ENCODE measurements at places on chromosomes 7 and 10. TPM values are rescaled to one million over a fixed set of nuclear protein-coding genes. Genes with fewer than 3 reads are reported as not detected.

Gene SPAM1
- polyA plus RNA-seq = not detected

Gene C10orf53
- not detected for polyA plus RNA-seq

Gene BLOC1S2
- polyA plus RNA-seq = 25.1 TPM

Gene TMEM213
- 0.21 TPM for polyA plus RNA-seq

Gene TCERG1L
- polyA plus RNA-seq = 3.6 TPM

Gene TRIM50
- polyA plus RNA-seq = 0.25 TPM

Gene OPALIN
- polyA plus RNA-seq = 0.03 TPM

Gene HABP2
- polyA plus RNA-seq = not detected

GRCh38 chr10:60757420-60757895 lies 20.8 kb upstream of the CDK1 start:
- no peak overlapping the region for H3K27ac ChIP-seq
- no peak overlapping the region for H3K4me3 ChIP-seq
- no peaks in the 10 kb centered on the region for H3K36me3 ChIP-seq
- no peaks in the 10 kb centered on the region for H3K4me1 ChIP-seq
- no peaks in the 10 kb centered on the region for H3K27me3 ChIP-seq

DNA sequence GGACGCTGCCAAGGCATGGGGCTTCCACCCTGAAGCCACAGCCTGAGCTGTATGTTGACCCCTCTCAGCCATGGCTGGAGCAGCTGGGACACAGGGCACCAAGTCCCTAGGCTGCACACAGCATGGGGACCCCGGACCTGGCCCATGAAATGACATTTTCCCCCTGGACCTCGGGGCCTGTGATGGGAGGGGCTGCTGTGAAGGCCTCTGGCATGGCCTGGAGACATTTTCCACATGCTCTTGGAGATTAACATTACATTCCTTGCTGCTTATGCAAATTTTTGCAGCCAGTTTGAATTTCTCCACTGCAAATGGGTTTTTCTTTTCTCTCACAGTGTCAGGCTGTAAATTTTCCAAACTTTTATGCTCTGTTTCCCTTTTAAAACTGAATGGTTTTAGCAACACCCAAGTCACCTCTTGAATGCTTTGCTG lies 463.6 kb downstream of the ZWINT start:
- peaks cover 2% of the 10 kb centered on the region for H3K27me3 ChIP-seq
- no peak overlapping the region for H3K4me3 ChIP-seq
- H3K36me3 ChIP-seq = no peaks in the 10 kb centered on the region
- H3K27ac ChIP-seq = no peak overlapping the region
- H3K4me1 ChIP-seq = 0 out of 2 replicates have a peak, but pooled peaks cover 4% of the 10 kb centered on the region

DNA sequence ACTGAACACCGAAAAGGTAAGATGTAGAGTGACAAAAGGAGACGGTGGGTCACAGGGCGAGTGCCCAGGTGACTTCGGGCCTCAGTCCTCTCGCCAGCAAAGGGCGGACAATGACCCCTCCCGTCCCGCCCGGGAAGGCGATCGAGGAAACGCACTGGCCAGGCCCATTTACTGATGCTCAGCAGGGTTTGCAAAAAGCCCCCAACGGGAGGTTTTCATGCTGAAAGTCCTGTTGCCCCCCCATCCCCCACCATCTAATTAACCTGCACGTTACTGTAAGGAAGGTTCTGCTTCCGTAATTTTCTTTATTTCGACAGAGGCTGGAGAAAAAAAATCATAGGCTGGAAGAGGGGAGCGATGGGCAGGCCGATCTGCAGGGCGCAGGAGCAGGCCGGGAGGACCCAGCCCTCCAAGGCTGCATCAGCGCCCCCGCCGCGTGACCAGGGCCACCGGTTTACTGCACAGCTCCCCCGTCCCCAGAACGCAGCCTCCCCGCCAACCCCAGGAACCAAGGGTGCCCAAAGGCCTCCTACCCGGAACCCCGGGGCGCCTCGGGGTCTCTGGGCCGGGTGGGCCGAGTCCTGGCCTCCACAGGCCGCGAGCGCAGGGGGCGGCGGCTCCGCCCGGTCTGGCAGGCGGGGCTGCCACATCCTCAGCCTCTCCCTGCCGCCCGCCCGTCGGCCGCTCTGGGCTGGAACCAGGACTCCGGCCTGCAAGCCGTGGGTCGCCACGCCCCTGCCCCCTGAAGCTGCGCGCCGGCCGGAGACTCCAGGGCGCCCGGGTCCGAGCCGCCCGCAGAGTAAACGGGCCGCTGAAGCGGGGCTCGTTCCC lies 613 bp downstream of the OAT start:
- H3K4me3 ChIP-seq = peak overlapping the region; percentile 61
- no peak overlapping the region for H3K27ac ChIP-seq
- DNase-seq = peak; percentile 77
- peaks cover 3% of the 10 kb centered on the region for H3K4me1 ChIP-seq
- no peaks in the 10 kb centered on the region for H3K27me3 ChIP-seq

DNA sequence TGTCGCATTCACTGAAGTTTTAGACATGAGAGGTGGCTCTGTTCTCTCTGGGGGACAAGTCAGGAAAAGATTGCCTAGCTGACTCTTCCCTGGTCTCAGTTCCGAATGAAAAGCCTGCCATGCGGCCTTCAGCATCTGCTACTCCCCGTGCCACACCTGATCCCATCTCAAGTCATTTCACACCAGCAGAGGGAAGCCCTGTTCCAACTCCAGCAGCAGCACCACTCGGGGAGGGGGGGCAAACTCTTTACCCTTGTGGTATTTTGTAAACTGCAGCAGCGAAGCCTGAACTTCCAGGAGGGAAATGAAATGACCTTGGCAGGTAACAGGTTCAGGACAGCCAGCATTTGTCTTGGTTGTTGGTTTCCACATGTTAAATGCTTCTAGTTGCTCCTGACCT lies 13.8 kb downstream of the LRRC4 start:
- no peak overlapping the region for H3K4me3 ChIP-seq
- peaks cover 23% of the 10 kb centered on the region for H3K4me1 ChIP-seq
- no peaks in the 10 kb centered on the region for H3K27me3 ChIP-seq
- H3K36me3 ChIP-seq = no peaks in the 10 kb centered on the region
- DNase-seq = no peak

- DNase-seq = no peak
- no peaks in the 10 kb centered on the region for H3K4me1 ChIP-seq
- H3K4me3 ChIP-seq = no peak overlapping the region
- no peak overlapping the region for H3K27ac ChIP-seq
These were observed 232.2 kb upstream of the TEX47 start for GRCh38 chr7:89027781-89028180.

DNA sequence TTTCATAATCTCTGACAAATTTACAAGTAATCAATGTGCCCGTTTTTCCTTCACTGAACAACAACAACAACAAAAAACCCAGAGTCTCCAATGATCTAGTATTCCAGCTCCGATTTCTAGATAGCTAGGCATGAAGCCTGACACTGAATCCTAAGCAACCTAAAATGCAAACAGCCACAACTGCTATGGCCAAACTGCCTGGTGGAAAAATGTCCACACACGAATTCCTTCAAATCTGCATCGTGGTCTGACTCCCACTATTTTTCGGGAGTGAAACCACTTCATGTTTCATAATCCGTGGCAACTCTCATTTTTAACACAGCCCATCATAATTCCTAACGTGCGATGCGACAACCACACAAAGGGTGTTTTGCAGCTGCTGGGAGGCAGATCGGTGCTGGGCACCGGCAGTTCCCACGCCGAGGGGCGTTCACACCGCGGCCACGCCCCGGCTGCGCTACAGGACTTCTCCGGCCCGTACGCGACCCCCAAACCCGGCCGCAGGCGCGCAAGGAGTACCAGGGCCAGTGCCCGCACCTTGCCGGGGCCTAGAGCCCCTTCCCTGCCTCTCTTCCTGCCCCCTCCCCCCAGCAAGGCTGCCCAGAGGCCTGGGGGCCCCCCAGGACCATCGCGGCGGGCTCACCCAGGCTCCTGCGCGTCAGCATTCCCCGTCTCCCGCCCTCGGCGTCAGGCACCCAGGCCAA lies 814 bp downstream of the RUFY2 start:
- peak; percentile 85 for DNase-seq
- peak overlapping the region; percentile 72 for H3K4me3 ChIP-seq
- H3K4me1 ChIP-seq = no peaks in the 10 kb centered on the region
- no peaks in the 10 kb centered on the region for H3K36me3 ChIP-seq
- peak overlapping the region; percentile 88 for H3K27ac ChIP-seq

DNA sequence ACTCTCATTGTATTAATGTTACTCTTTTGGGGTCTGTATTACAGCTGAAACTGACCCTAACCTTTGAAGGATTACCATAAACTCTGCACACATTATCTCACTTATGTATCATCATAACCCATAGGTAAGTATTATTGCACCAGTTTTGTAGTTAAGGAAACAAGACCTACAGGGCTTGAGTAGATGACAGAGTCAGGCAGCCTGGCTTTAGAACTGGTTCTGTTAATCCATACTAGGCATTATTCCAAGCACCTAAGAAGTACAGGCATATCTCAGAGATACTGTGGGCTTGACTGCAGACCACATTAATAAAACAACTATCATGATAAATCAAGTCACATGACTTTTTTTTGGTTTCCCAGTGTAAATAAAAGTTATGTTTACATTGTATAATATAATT lies 17.1 kb upstream of the AKR1B1 start:
- no peaks in the 10 kb centered on the region for H3K27me3 ChIP-seq
- no peak overlapping the region for H3K27ac ChIP-seq

GRCh38 chr10:35040760-35041501 lies 49.2 kb downstream of the CUL2 start:
- DNase-seq = no peak
- H3K36me3 ChIP-seq = no peaks in the 10 kb centered on the region
- H3K27me3 ChIP-seq = no peaks in the 10 kb centered on the region
- peaks cover 10% of the 10 kb centered on the region for H3K4me1 ChIP-seq
- peak overlapping the region; percentile 37 for H3K27ac ChIP-seq
- H3K4me3 ChIP-seq = no peak overlapping the region

DNA sequence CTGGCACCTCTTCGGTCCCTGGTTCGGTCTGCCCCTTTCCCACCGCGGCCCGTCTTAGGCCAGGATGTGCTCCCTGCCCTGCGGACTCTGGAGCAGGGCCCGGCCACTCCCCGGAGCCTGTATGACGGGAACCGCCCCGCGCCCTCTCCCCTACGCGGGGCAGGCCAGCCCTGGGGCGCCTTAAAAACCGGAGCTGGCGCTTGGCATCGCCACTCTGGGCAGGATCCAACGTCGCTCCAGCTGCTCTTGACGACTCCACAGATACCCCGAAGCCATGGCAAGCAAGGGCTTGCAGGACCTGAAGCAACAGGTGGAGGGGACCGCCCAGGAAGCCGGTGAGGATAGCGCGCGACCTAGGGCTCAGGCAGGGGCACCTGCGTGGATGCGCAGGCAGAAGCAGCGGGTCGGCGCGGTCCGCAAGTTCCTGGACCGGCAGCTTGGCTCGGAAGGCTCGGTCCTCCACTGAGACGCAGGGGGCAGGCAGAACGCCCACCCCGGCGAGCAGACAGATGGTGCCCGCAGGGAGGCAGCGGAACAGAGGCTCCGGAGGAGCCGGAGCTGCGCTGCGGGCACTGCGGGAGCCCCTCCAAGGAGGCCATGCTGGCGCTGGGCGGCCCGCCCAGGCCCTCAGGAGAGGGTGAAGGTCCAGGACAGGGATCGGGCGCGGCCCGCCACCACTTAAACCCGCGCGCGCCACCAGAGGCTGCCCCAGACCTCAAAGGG lies at the start of gene ADIRF:
Gene ADIRF (plus strand): TSS at position 212 of the 723 bp plus-strand sequence. CDS start 63 bp downstream, at position 275.
- H3K4me3 ChIP-seq = no peak within 1 kb of the TSS
- peaks cover 4% of the 10 kb centered on the region for H3K4me1 ChIP-seq
- no peaks in the 10 kb centered on the region for H3K36me3 ChIP-seq
- peaks cover 12% of the 10 kb centered on the region for H3K27me3 ChIP-seq

DNA sequence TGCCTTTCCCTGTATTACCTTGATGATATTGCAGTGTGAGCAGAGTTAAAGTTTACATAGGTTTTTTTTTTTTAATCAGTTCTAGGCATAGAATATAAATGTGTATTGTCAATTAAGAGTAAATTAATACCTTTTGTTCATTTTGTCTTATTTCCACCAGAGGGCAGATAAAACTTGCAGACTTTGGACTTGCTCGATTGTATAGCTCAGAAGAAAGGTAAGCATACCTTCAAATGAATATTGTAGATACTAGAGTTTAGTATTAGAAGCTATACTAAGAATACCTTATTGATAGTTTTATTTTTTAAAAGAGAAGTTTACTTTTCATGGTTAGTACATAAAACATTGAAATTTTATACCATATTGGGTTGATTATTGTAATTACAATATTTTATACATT lies 86.8 kb downstream of the MPLKIP start:
- H3K27ac ChIP-seq = no peak overlapping the region
- H3K4me1 ChIP-seq = no peaks in the 10 kb centered on the region
- no peaks in the 10 kb centered on the region for H3K27me3 ChIP-seq
- no peak for DNase-seq

DNA sequence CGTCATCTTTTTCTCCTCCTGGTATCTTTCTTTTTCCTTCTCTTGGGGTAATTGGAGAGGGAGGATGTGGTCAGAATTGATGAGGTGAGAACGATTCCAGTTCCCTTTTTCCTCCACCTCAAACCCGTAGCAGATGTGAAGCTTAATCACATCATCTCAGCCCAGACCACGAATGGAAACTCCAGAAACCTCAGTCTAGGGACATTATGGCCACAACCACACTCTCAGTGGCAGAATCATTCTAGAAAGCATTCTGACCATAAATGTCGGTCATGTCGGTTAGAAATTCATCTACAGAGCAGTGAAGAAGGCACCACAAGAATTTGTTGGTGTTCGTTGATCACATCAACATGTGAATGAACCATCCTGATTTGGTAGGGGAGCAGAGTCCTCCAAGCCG lies 78.7 kb downstream of the GATA3 start:
- no peaks in the 10 kb centered on the region for H3K4me1 ChIP-seq
- no peak for DNase-seq
- no peak overlapping the region for H3K4me3 ChIP-seq
- no peaks in the 10 kb centered on the region for H3K27me3 ChIP-seq
- no peak overlapping the region for H3K27ac ChIP-seq

- no peak overlapping the region for H3K4me3 ChIP-seq
- no peak overlapping the region for H3K27ac ChIP-seq
- no peak for DNase-seq
- H3K4me1 ChIP-seq = no peaks in the 10 kb centered on the region
- 0 out of 2 replicates have a peak, but pooled peaks cover 3% of the 10 kb centered on the region for H3K36me3 ChIP-seq
These were observed 45.3 kb upstream of the PDLIM1 start for GRCh38 chr10:95335933-95336699.

GRCh38 chr10:13051126-13051694 lies 48.8 kb upstream of the OPTN start:
- 0 out of 2 replicates have a peak, but pooled peaks cover 1% of the 10 kb centered on the region for H3K4me1 ChIP-seq
- H3K27ac ChIP-seq = no peak overlapping the region
- DNase-seq = no peak
- no peak overlapping the region for H3K4me3 ChIP-seq
- no peaks in the 10 kb centered on the region for H3K36me3 ChIP-seq
- H3K27me3 ChIP-seq = no peaks in the 10 kb centered on the region

GRCh38 chr10:5518143-5518542 lies 6.6 kb upstream of the CALML3 start:
- H3K4me3 ChIP-seq = no peak overlapping the region
- H3K27ac ChIP-seq = no peak overlapping the region
- DNase-seq = no peak
- H3K36me3 ChIP-seq = no peaks in the 10 kb centered on the region

Data from H1 (cell line).